Amniotic stem cell (primary cell): ENCODE measurements at places on chromosomes 5 and 9.
A peak's percentile ranks its signal among the peaks of the same experiment; 100 is the strongest.

DNA sequence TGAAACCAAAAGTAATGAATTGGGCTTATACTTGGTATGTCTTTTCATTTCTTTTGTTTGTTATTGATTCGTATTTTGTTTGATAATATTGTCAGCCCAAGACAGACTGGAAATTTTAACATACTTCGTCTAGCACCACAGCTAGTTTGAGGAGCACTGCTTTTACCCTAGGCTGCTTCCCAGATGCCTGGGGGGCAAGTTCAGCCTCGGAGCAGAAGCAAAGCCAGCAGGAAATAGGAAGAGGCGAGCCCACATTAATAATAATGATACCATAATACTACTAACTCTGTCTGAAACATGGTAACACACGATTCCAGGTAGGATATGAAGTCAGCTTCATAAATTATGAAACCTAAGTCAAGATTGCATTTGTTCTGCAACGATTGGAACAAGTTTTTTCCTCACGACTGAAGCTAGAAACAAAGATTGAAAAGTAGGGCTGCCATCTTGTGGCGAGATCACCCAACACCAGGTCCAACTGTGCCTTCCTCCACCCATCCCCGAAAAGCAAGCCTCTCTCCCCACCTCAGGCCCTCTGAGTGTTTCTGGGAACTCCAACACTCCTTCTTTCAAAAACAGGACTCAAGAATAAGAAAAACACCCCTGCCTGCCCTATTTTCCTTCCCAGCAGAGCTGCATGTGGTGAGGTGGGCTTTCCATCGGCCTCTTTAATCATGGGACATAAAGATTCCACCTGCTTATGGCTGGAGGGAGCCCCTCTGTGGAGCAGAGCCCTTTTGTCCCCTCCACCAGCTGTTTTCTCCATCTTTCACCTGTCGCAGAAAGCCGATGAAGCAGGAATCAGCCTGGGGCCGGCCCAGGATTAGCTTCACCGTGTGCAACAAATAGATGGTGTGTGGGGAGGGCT, 236.4 kb downstream of the CAAP1 start:
- DNase-seq: peak; percentile 1

- no peak for DNase-seq
Measured at GRCh38 chr9:2134391-2134790, 119.2 kb downstream of the SMARCA2 start.

DNA sequence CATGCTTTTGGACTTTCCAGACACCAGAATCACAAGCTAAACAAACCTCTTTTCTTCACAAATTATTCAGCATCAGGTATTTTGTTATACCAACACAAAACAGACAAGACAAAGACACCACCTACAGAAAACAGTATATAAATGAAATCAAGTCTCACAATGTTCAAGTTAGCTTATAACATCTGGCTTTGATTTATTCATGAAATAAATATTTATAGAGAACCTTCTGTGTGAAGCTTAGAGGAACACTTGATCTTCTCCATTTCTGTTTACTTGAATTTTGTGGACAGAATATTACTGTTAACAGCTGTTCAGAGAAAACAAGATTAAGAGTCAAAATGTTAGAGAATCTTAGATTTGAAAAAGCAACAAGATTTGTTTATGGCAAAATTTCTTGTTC, 137.4 kb upstream of the PRR16 start:
- DNase-seq: no peak

DNA sequence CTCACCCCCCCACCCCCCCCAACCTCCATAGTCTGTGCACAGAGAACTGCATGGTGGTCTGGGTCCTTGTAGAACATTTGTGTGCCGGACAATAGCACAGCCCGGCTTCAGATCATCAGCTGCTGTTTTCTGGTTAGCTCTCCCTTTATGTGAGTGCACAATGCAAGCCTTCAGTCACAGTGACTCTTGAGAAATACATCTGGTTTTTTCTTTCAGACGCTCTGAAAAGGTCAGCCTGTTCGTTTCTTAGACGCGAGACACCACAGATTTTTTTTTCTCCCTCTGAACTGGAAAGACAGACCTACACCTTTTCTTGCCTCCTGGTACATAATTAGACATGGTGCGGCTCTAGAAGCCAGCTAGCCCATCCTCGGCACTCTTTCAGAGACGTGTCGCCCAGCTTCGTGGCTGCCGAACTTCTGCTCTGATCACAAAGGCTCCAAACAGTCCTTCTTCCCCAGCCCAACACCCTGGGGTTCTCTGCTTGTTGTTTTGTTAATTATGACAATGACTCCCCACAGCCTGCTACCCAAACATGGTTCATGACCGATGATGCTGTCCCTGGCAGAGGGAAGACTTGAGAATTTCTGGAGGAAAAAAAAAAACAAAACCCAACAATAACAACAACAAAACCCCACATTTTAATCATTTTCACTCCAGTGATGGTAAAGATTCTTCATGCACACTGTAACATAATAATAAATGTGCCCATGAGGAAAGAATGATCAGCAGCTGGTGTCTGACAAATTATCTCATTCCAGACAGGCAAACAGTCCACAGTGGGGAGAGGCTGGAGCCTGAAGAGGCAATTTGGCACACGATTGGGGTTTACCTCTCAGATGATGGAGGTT, 241.4 kb upstream of the ZNF462 start:
- DNase-seq: no peak

- DNase-seq: no peak
Measured at GRCh38 chr5:67020096-67020615, 176.4 kb downstream of the CD180 start.

DNA sequence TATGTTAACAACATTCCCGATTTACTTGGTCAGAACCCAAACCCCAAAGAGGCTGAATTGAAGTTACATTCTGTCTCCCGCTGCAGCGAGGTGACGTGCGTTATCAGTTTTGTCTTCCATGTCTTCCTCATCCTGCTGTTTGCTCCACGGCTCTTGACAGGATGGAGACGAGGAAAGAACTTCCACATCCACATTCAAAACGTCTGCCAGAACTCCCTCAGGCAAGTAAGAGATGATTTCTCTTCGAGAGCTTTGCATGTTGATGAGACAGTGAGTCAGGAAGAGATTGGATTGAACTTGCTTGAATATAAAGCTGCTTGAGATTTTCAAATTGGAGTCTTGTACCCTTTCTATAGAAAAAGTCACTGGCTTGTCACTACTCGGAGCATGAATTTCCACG, 242.6 kb downstream of the AUH start:
- peak; percentile 36 for DNase-seq

DNA sequence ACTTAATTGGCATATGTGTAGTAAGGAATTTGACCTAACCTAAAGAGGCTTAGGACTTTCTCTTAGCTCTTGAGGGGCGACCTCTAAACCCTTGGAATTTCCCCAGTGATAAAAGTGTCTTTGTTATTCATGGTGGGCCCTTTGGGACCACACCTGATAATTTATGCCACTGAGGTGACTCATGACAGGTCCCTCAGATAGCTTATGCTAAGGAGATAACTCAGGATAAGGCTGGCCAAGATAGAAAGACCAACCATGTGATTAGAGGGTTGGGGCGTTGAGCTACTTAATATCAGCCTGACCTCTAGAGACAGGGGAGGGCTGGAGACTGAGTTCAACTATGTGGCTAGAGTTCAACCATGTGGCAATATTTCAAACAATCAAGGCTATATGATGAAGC, 218.1 kb downstream of the AP3B1 start:
- DNase-seq: no peak

GRCh38 chr9:98888801-98889421, 54.8 kb upstream of the COL15A1 start:
- DNase-seq: no peak

DNA sequence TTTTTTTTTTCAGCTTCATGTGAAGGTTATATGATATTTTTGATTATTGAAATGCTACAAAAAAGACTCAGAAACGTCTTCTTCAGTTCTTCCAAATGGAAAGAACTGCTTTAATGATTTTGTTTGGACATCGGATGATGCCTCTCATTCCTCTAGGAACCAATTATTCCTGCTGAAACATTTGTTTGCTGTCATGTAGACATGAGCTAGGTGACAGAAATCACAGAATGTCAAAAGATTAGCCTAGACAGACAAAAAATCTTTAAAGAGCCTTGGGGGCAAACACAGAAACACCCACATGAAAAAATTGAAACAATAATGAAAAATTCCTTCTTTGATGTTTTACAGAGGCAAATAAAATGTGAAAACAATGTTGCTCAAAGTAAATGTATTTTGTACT, 244.2 kb upstream of the EDIL3 start:
- DNase-seq: no peak
